ENCODE measurements at places on chromosomes 1 and 21. TPM values are rescaled to one million over a fixed set of nuclear protein-coding genes. Genes with fewer than 3 reads are reported as not detected.

CLCA2 gene
- not detected for total RNA-seq

GBP2 gene
- total RNA-seq: not detected

DNA sequence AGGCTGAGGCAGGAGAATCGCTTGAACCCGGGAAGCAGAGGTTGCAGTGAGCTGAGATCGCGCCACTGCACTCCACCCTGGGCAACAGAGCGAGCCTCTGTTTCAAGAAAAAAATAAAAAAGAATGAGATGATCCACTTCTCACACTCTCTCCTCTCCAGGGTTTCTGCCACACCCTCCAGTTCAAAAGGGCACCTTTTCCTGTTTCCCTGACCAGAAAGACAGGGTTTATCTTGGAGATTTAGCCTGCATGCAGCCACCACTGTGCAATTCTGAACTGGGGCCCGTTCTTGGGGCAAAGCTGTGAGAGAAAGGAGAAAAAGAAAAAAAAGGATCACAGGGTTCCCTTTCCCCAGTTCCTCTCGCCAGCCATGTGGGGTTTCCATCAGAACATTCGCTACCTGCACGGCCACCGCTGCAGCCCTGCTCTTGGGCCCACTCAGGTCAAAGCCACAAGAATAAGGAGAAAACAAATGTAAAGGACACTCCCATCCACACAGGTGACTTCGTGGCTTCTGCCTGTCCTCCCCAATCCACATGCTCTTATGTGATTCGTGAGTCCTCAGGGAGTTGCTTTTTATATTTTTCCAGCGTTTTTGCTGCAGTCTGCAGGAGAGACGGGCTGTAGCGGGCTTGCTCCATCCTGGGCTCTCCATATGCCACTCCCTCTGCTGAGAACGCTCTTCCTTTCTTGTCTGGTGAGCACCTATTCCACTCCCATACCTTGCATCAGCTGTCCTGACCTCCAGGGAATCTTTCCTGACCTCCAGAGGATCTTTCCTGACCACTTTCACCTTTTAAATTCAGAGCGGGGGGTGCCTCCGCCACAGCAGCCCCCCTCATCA, 26.4 kb downstream of the GNG4 start:
- peaks cover 13% of the 10 kb centered on the region for H3K4me1 ChIP-seq
- no peaks in the 10 kb centered on the region for H3K27me3 ChIP-seq
- peak overlapping the region; percentile 43 for H3K4me3 ChIP-seq
- peak overlapping the region; percentile 50 for H3K27ac ChIP-seq

PRR9 gene
- total RNA-seq: not detected

DNA sequence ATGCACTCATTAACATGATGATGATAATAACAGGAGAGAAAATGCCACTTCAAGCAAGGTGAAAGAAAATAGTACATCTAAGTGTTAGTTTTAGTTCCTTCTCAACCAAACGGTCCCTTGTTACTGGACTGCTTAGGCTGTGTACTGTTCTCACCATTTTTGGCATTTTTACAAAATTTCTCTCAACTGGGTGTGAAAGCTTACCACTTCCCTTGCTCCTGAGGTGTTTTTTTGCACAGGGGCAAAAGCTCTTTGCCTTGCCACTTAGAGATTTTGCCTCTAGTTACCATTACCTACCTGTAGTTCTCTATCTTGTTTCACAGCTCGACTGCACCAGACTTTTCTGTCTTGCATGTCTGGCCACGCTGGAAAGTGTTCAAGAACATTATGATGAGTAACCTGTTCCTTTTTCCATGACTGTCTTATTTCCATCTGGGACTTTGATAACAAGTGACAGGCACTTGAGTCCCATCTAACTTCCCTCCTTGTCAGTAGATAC, 10.7 kb downstream of the NEK7 start:
- H3K4me3 ChIP-seq: no peak overlapping the region
- no peaks in the 10 kb centered on the region for H3K36me3 ChIP-seq
- DNase-seq: no peak

CLDN8 gene
- total RNA-seq: not detected

SRM gene
- 79.4 TPM for total RNA-seq

DNA sequence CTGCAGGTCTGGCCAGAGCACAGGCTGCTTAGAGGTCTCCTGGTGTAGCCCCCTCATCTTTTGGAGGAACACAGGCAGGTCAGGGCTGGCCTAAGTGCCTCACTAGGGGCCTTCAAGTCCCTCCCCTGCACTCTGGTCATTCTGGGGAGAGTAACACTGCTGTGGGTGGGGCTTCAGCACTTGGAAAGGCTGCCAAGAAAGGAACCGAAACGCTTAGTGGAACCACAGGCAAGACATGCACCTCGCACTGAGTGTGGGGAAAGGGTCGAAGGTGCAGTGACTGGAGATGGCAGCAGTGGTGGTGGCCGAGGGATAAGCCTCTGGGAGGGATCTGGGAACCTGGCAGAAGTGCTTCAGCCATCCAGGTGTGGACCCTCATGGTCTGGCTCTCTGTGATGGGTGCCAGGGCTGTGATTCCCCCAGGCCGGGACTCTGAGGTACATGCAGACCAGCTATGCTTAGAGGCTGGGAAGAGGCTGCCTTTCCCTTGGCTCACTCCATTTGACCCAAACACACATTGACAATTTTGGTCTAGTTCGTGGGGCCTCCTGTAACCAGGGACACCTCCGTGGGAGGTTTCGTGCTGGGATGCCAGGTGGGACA, 182.9 kb upstream of the CSF3R start:
- no peak overlapping the region for H3K27ac ChIP-seq
- H3K4me3 ChIP-seq: no peak overlapping the region
- no peaks in the 10 kb centered on the region for H3K36me3 ChIP-seq
- H3K4me1 ChIP-seq: peaks cover 10% of the 10 kb centered on the region

- no peak overlapping the region for H3K4me3 ChIP-seq
- peaks cover 7% of the 10 kb centered on the region for H3K36me3 ChIP-seq
- DNase-seq: no peak
Measured at GRCh38 chr1:207156095-207156494, 52.1 kb downstream of the C4BPA start.

GRCh38 chr1:198655459-198656121, 16.8 kb downstream of the PTPRC start:
- no peaks in the 10 kb centered on the region for H3K27me3 ChIP-seq
- no peak overlapping the region for H3K4me3 ChIP-seq
- no peaks in the 10 kb centered on the region for H3K36me3 ChIP-seq
- DNase-seq: no peak
- H3K4me1 ChIP-seq: no peaks in the 10 kb centered on the region
- H3K27ac ChIP-seq: no peak overlapping the region

HSD11B1 gene
- not detected for total RNA-seq

S100A7 gene
- not detected for total RNA-seq

DNA sequence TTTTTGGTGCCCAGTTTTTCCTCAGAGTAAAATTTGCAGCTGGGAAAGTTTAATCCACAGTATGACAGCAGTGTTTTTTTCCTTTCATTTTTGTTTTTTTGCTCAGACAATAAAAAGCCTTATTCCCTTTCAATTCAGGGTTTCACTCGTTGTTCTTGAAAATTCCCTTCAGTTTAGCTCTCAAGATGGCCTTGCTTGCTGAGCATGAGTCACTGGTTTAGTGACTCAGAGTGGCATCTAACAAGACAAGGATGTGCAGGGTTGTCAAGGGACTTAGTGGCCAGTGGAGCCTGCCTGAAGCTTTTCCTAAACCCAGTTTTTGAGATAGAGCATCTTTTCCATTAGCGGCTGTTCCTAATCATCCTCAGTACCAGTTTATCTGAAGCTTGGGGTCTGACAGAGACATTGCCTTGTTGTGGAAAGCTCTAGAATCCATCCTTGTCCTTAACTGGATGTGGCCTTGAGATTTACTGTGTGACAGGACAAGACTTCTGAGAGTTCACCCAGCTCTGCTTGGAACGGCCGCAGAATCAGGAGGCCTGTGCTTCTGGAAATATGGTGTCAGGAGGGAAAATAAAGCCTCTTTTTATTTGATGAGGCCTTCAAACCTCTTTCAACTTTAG, 48.4 kb upstream of the DNAJC6 start:
- no peak for DNase-seq
- H3K4me1 ChIP-seq: peaks cover 4% of the 10 kb centered on the region
- no peak overlapping the region for H3K27ac ChIP-seq
- no peaks in the 10 kb centered on the region for H3K36me3 ChIP-seq
- no peak overlapping the region for H3K4me3 ChIP-seq
- H3K27me3 ChIP-seq: no peaks in the 10 kb centered on the region

DNA sequence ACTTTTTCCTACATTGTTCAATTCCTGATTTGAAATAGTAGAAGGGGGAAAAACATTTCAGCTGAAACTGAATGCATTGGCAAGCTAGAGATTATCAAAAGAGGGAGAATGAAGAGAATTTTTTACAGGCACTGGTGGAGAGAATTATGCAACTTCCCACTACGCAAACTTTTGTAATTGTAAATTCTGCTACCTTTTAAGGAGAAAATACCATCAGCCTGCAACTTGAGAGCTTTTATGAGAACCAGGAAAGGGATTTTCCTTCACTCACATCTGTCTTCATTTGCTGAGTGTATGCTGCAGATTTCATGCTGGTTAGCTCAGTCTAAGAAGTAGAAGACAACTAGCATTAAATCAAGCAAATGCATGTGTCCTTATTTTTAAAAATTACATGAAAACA, 43.7 kb downstream of the ADAMTS1 start:
- DNase-seq: no peak
- H3K4me3 ChIP-seq: no peak overlapping the region
- no peaks in the 10 kb centered on the region for H3K4me1 ChIP-seq
- no peaks in the 10 kb centered on the region for H3K27me3 ChIP-seq

DNA sequence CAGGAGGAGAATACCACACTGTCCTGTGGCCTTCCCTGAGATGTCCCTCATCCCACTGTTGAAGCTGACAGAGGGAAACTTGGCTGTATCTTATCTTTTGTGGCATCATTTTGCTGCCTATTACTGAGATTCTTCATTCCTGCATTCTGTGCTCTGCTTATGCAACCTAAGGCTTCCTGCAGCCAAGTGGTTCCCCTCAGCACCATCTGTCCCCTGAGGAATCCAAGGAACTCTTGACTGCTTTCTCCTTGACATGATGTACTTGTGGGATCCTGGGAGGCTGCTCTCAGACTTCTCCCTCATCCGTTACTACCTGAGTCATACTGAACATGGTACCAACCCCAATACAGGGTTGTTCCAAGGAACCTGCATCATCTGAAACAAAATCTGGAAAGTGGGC, 21.1 kb upstream of the RIMKLA start:
- H3K4me3 ChIP-seq: no peak overlapping the region
- H3K36me3 ChIP-seq: no peaks in the 10 kb centered on the region
- DNase-seq: no peak

ANKRD35 gene
- 2.1 TPM for total RNA-seq

- H3K36me3 ChIP-seq: no peaks in the 10 kb centered on the region
- no peak overlapping the region for H3K27ac ChIP-seq
- H3K27me3 ChIP-seq: no peaks in the 10 kb centered on the region
- no peak overlapping the region for H3K4me3 ChIP-seq
- DNase-seq: no peak
Measured at GRCh38 chr1:89953131-89953626, 41.7 kb upstream of the ZNF326 start.

LCE2B gene
- total RNA-seq: not detected

S100A4 gene
- total RNA-seq: 4.7 TPM

GRCh38 chr1:236997882-236998281, 6.4 kb downstream of the MT1HL1 start:
- H3K27me3 ChIP-seq: peaks cover 13% of the 10 kb centered on the region
- peaks cover 5% of the 10 kb centered on the region for H3K36me3 ChIP-seq
- peak overlapping the region; percentile 98 for H3K27ac ChIP-seq
- peaks cover 37% of the 10 kb centered on the region for H3K4me1 ChIP-seq

AADACL3 gene
- not detected for total RNA-seq

- no peak overlapping the region for H3K27ac ChIP-seq
- peaks cover 6% of the 10 kb centered on the region for H3K36me3 ChIP-seq
- no peak for DNase-seq
- H3K4me3 ChIP-seq: no peak overlapping the region
Measured at GRCh38 chr1:30645807-30646206, 77.6 kb downstream of the MATN1 start.

DNA sequence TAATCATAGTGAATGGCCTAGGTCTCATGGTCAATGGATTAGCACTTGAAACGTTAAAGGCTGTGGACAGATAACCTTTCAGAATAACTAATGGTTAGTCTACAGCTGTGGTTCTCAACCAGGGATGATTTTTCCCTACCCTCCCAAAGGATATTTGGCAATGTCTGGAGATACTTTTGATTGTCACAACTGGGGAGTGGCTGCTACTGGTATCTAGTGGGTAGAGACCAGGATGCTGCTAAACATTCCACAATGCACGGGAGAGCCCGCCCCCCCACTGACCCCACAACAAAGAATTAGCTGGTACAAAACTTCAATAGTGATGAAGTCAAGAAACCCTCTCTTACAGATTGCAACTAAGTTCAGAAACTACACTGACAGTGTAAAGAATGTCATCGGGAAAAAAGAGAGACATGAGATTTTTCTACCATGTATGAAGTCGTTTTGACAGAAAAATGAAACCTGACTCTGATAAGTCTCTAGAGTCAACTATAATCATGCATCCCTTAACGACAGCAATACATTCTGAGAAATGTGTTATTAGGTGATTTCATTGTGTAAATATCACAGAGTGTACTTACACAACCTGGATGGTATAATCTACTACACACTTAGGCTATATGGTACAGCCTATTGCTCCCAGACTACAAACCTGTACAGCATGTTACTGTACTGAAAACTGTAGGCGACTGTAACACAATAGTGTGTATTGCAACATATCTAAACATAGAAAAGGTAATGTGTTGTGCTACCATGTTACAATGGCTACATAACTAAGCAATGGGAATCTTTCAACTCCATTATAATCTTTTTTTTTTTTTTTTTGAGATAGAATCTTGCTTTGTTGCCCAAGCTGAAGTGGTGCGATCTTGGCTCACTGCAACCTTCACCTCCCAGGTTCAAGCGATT, 49.7 kb upstream of the PRDX6 start:
- H3K4me1 ChIP-seq: peaks cover 16% of the 10 kb centered on the region
- H3K36me3 ChIP-seq: no peaks in the 10 kb centered on the region
- no peak overlapping the region for H3K27ac ChIP-seq

TMEM51 gene
- 3.2 TPM for total RNA-seq

TMEM61 gene
- not detected for total RNA-seq

DNA sequence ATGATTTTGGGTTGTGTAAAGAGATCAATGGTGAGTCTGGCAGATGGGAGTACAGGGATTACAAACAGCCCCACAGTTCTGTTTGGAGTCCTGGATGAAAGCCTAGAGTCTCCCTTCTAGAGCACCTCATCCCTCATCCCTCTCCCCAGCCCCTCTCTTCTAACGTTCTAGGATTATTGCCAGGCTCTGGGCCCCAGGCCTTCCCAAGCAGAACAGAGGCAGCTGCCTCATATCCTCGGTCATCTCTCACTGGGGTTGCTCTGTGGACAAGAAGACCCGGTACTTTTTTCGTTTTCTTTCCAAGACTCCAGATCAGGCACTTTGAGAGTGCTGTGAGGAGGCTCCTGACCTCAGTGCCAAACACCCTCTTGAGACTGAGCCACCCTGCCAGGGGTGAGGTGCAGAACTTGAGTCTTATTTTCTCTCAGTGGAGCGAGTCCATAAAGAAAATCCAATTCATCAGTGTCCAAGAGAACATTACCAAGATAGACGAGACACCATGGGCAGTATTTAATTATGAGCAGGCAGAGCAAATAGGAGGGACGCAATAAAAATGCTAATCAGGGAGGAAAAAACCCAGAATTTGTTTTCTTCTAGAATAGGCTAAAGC, 17.1 kb upstream of the KCND3 start:
- no peak overlapping the region for H3K27ac ChIP-seq
- H3K27me3 ChIP-seq: peaks cover 1% of the 10 kb centered on the region
- no peak for DNase-seq
- no peaks in the 10 kb centered on the region for H3K36me3 ChIP-seq
- no peak overlapping the region for H3K4me3 ChIP-seq
- H3K4me1 ChIP-seq: peaks cover 13% of the 10 kb centered on the region

GRCh38 chr1:58813801-58814200, 30.0 kb upstream of the JUN start:
- no peak overlapping the region for H3K4me3 ChIP-seq
- peaks cover 6% of the 10 kb centered on the region for H3K27me3 ChIP-seq
- no peak overlapping the region for H3K27ac ChIP-seq
- no peak for DNase-seq
- H3K36me3 ChIP-seq: peaks cover 4% of the 10 kb centered on the region

Data from glutamatergic neuron (in vitro differentiated cells).